ENCODE measurements at places on chromosomes 11 and 22.

DNA sequence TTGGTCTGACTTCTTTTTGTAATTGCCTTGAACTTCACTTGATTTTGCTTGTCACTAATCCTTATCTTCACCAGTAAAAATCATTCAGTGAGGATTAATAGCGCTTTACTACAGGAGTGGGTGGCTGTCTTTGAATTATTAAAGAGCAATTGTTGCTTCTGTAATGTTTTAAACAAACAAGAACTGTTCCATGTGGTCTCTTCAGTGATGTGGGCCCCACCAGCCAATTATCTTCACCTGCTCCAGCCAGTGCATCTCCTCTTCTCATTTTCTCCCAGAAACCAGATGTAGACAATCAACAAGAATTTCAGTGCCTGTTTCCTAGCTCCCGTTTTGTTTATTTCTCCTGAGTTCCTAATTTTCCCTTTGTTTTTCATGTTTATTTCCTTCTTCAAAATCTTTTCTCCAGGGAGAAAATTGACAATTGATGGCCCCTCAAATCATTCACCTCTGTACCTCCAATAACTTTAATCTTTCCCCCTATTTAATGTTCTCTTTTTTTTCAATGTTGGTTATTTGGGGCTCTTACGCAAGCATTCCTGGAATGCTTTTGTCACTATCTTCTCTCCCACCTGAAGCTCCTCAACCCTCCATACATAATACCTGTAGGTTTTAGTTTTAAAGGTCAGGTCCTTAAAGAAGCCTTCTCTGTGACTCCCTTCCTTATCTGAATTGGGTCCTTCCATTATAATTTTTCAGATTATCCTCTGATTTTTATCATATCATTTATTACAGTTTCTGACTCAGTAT is 115.1 kb downstream of the ARFGAP2 start:
- no peak for DNase-seq

DNA sequence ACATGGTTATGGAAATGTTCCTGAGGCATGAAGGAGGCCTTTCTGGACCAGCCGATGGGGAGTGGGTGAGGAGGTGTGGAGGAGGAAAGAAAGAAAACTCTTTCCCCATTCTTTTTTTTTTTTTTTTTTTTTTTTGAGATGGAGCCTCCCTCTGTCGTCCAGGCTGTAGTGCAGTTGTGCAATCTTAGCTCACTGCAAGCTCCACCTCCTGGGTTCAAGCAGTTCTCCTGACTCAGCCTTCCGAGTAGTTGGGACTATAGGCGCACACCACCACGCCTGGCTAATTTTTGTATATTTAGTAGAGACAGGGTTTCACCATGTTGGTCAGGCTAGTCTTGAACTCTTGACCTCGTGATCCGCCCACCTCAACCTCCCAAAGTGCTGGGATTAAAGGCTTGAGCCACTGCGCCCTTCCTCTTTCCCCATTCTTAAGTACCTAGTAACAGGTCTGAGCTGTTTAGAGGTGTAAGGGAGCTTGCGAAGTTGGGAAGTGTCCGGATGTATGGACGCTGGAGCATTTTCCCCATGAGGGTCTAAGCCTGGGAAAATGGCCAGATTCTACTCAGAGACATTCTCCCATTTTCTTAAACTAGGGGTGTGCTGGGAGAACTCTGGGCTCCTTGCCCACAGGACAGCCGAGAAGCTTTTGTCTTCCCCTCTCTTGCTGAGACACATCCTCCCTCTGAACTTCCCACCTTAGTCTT is 135.8 kb downstream of the TEAD1 start:
- DNase-seq, result peak; percentile 11

DNA sequence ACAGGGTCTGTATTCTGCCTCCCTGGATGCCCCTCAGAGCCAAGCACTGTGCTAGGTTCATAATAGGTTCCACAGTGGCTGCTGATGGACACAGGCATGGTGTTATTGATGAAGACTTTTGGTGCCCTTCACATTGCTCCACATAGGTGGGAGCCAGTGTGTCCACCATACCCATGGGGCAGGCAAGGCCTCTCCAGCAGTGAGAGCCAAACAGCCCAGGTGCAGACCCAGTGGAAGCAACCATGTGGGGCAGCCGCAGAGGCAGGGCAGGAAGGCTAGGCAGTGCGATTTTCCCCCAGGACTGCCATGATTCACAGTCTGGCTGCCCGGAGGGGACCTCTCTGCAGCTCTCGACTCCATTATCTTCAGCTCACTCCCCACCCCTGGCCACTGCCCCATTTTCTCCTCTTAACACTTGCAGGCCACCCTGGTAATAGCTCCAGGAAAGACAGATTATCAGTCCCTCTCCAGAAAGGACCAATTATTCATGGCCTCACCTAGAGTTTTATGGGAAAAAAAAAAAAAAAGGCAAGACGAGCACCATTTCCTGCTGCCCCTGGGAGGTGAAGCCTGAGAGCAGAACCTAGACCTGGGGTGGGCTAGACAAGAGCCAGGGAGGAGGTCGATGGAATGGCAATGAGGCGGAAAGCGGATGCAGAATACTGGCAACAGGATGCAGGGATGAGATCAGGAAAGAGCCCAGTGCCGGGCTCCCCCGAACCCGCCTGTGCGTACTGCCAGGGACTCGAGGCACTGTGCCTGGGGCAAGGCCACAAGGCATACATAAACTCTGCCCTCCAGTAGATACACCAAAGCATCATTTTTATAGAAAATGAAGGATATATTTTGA is 343.0 kb upstream of the NCAM1 start:
- DNase-seq, result no peak

DNA sequence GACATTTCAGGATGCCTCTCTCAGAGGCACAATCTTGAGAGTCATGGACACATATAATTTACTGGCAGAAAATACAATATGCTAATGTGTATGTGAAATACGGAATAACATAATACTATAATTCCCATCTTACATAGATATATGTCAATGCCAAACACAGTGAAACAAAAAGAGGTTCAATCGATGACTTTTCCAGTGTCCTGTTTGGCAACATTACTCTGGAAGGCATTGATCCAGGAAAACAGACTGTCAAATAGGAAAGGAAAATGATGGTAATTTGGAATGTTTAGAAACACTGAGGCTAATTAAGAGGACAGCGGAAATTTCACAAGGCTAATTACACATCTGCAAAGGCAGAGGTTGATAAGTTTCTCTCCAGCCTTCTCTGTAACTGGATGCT is 942.3 kb downstream of the LRRC4C start:
- DNase-seq, result no peak

DNA sequence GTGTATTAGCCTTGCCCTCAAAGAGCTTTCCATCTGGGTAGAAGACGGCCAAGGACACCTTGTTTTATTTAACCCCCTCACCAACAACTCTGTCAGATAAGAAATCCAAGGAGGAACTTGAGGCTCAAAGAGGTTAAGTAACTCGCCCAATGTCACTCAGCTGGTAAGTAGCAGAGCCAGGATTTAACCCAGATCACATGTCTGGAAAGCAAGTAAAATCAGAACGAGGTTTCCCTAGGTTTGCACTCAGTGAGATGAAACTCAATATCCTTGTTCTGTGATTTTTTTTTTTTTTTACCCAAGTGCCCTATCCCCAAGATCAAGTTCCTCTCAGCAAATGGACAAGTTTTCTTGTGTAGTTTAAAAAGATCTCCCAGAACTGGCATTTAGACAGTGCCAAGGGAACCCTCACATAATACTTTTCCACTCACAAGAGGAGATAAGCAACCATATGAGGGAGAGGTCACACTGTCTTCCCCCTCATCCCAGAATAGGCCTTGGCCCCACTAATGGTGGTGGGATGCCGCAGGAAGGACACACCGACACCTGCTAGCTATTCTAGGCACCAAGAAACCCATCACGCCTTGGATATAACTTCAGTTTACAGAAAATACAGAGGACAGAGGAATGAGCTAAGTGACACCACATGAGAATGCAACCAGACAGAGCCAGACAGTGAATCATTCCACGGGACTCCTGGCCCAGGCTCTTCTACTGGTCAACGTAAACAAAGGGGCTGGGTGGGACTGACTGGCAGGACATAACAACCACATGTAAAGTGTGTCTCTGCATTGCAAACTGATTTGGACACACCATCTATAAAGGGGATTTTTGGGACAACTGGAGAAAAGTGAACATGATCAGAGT is 8.6 kb upstream of the ARAP1 start:
- DNase-seq, result no peak
